Fibroblast of pulmonary artery (primary cell): ENCODE measurements at places on chromosomes 2 and 18.

GRCh38 chr2:134023854-134024253 lies 230.0 kb upstream of the MGAT5 start:
- no peak for DNase-seq

GRCh38 chr2:121960251-121960650 lies 204.8 kb downstream of the TSN start:
- no peak for DNase-seq

DNA sequence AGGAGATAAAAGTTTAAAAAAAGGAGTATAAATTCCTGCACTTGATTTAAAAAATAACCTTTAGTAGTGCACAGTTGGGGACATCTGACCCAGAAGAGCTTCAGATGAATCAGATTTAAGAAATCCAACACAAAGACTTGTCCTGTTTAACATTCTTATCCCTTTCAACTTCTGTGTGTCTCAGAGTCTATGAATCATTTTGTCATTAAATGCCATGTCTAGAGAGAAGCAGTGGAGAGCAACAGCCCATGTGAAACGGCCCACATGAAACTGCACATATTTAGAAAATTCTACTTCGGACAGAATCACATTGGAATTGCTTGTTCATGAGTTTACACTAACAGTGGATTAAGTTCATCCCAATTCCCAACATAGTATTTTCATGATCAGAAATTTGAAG lies 278.6 kb downstream of the SLC8A1 start:
- no peak for DNase-seq

- DNase-seq = no peak
Observed at GRCh38 chr2:104434318-104434792, 419.6 kb upstream of the POU3F3 start.

- DNase-seq = no peak
Observed at GRCh38 chr18:34321066-34321465, 96.4 kb upstream of the NOL4 start.

DNA sequence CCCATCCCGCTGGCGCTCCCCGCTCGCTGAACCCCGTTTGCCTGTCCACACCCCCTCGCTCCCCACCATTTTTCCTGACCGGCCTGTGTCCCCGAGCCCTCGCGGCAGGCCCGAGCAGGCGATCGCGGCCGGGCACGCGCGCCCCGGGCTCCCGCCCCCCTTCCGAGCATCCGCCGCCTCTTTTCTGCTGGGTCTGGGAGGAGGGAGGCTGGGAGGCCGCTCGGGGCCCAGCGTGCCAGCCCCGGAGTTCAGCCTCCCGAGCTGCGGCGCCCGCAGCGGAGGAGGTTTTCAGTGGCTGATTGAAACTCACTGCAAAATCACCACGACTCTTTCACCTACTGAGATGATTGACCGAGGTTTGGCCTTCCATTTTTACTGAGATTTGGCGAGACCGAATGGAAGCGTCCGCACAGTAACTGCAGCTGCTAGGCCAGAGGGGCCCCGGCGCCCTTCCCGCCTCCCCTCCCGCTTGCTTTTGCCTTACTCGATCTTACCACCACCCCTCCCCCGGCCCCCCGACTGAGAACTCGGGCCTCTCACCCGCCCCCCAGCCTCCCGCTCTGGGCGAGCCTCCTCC lies 4.8 kb downstream of the SOX11 start:
- peak; percentile 13 for DNase-seq

DNA sequence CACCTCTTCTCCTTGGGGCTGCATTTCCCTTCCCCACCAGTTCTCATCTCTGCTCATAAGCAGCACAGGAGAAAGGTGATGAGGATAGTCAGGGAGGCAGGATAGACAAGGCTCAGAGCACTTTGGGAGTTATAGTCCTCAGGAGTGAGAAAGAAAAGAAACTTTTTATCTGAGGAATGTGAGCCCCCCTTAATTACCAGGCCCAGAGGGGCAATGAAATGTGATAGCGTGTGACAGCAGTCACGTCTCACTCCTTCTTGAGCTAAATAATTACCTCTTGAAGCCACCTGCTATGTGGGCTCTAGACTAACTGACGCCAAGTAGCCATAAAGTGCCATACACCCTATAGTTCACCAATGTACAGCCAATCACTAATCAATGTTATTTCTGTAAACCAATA lies 105.8 kb downstream of the SPP2 start:
- DNase-seq = no peak

GRCh38 chr2:45166229-45166890 lies 157.1 kb upstream of the SIX2 start:
- no peak for DNase-seq

DNA sequence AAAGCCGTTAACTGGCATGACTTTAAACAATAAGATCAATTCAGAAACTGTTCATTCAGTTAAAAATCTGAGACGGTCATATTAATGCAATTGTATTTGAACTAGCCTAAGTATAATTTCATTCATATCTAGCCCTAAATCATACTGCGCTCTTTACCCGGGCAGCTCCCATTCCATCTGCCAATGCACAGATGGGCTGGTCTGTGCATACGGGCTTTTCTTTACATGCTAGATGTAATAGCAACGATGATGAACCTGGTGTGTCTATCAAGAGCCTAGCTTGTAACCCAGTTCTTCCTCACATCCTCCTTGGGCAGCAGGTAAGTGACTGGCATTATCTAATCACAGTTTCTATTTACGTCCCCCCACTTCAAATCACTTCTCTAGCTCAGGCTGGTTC lies 631.5 kb upstream of the KLHL29 start:
- DNase-seq = no peak
